Activated naive CD4-positive, alpha-beta T cell (primary cell): ENCODE measurements at places on chromosomes 7 and 10.

DNA sequence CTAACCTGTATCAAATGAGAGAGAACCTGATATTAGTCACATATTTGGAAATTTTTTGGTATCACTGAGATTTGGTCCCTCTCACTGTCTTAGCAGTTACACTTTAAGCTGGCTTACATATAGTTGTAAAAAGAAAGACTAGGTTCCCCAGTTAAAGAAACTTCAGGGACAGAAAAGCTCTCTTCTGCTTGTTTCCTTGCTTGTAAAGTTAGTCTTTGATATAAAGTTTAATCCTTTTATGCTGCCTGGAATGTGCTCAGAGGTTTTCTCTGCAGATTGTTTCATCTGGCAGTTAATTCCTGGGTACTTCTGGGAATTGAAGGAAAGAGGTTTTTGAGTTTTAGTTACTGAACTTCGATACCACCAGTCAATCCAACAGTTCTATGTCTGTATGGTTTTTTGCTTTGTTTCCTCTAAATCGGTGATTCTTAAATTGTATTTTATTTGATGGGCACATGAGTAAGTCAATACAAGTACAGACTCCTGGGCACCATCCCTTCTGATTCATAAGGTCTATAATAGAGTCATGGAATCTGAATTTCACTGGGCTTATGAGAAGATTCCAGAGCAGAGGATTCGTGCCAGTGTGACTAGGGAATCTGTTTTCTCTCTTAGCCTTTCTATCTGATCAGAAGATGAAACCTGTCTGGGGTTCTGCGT, 1080.9 kb upstream of the C7orf33 start:
- DNase-seq, result no peak

- DNase-seq, result no peak
Observed at GRCh38 chr10:2081501-2081900, 344.2 kb upstream of the ADARB2 start.

DNA sequence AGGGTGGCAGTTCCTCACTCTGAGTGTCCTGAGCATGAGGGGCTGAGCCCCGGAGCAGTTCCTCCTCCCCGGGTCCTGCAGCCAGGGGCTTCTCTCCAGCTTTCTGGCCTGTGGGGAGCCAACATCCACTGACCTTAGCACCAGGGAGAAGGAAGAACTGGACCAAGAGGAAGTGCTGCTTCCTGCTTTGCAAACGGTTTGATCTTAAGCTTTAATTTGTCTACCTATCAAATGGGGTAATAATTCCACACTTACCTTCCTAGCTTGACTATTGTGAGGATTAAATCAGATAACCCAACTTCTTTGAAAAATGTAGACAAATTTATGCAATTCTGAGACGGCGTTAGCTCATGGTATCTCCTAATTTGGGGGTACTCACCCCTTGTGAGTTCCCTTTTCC, 2.0 kb downstream of the NOBOX start:
- DNase-seq, result no peak

GRCh38 chr7:122884186-122884585, 2.1 kb downstream of the CADPS2 start:
- DNase-seq, result no peak

DNA sequence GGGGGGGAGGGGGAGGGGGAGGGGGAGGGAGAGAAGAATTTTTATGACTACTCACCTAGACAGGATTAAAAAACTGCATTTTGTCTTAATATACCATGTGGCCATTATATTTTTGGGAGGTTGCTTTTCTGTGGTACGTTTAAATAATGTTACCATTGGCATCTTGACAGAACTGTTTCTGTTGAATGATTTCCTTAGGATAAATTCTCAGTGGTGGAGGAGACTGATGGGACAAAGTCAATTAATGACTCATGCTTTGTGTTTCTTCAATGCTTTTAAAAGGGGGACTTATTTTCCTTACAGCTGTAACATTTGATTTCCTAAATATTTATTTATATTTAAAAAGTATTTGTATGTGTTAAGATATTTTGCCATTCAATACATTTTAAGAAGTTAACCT, 13.7 kb downstream of the AGR2 start:
- DNase-seq, result no peak

DNA sequence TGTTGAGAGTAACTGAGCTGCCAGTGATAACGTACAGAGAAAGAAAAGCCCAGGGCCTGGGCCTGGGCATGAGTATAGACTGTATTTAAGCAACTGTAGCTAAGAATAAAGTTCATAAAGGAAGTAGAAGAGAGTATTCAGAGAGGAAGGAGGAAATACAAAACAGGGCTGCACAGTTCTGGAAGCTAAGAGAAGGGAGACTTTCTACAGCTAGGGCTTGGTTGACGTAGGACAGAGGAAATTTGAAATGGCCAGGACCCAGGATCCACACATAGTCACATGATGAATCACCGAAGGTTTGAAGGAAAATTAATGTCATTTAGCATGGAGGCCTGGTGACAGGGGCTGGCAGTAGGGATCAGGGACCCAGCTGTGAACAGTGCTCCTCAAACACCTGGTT, 66.7 kb downstream of the ARL4A start:
- no peak for DNase-seq

- no peak for DNase-seq
Observed at GRCh38 chr10:80878330-80878729, 340.6 kb downstream of the SH2D4B start.

GRCh38 chr7:44341401-44341800, 16.0 kb upstream of the CAMK2B start:
- DNase-seq, result no peak

GRCh38 chr10:92404612-92405418, 113.8 kb downstream of the MARCHF5 start:
- DNase-seq, result no peak

- DNase-seq, result no peak
Observed at GRCh38 chr10:93397020-93397419, 85.1 kb downstream of the MYOF start.

GRCh38 chr7:101919363-101920115, 102.1 kb downstream of the CUX1 start:
- no peak for DNase-seq

GRCh38 chr7:103605640-103606039, 159.6 kb upstream of the SLC26A5 start:
- no peak for DNase-seq

- DNase-seq, result no peak
Observed at GRCh38 chr7:34718867-34719266, 60.8 kb downstream of the NPSR1 start.

DNA sequence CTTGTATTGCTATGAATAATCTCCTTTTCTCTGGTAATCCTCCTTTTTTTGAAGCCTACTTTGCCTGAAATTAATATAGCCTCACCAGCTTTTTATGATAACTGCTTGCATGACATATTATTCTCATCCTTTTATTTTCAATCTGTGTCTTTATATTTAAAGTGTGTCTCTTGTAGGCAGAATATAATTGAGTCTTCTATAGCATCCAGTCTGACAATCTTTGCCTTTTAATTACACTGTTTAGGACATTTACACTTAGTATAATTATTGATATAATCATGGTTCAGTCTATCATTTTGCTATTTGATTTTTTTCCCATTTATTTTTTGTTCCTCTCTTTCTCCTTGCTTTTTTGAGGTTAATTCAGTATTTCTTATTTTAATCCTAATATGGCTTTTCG, 240.9 kb upstream of the HPS1 start:
- DNase-seq, result no peak

GRCh38 chr10:109062371-109062770, 860.9 kb downstream of the XPNPEP1 start:
- DNase-seq, result no peak
